ENCODE measurements at places on chromosomes 6 and 20.

DNA sequence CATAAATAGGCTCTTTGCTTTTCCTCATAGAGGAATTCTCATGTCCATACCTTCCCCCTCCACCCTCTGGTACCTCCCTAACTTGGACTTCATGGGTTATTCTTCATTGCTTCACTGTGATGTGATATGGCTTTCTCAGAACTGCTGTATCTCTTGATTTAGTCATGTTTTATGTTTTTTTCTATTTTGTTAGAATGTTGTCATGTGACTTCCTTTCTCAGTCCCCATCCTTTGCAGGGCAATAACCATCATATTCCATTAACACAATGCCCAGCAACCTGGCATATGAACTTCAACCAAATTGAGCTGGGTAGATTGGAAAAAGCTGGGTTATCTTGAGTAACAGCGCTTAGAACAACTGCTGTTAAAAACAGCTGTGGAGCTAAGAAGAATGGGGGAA is 190.9 kb upstream of the PRSS16 start:
- DNase-seq = no peak

GRCh38 chr6:166078294-166078693 is 89.4 kb downstream of the TBXT start:
- no peak for DNase-seq

DNA sequence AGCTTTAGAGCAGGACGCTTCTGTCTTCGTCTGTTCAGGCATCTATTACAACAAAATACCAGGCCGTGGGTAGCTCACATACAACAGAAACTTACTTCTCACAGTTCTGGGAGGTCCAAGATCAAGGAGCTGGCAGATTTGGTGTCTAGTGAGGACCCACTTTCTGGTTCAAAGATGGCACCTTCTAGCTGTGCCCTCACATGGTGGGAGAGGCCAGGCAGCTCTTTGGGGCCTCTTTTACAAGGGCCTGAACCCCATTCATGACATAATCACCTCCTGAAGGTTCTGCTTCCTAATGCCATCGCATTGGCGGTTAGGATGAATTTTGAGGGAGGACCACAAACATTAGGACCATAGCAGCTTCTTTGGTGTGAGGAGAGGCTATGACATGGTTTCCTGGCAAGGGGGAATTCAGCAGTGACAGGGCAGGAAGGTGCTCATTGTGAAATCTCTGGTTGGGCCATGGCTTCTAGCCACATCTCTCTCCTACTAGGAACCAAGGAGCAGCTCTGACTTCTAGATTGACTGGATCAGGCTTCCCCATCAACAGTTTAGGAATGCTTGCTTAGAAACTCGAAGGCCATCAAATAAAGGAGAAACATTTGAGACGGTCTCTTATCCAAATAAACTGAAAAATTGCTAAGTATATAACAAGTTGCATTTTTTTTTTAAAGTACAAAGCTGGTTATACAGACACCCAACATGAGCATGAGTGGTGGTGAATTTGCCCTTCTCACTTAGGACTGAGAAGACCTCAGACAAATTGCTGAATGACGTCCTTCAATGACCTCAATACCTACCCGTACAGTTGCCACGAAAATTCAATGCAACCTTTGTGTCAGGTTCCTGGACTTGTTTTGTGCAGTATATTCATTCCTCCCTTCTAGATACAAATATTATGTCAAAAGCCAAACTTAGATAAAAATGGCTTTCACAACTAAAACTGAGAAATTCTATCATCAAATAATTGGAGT is 140.7 kb downstream of the ZDHHC14 start:
- DNase-seq = no peak

- DNase-seq = no peak
Measured at GRCh38 chr6:100344761-100345160, 120.0 kb downstream of the SIM1 start.

- DNase-seq = no peak
Measured at GRCh38 chr6:81636930-81637568, 115.4 kb downstream of the TENT5A start.

DNA sequence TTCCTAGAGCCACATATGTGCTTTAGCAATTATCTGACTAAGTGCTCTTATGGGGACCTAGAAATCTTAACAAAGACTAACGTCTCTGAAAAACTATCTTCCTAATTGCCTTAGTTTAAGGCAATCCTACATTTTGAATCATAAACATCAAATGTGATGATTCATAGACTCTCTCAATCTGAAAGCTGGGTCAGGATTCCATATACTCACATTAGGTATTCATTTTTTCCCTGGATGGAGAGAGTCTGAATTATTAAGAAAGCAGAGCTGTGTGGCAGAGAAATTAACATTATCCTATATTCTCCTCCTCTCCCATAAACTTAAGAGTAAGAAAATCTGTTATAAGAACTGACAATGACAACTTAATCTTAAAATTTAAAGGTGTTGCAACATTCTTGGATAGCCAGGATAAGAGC is 1.6 kb upstream of the PRL start:
- no peak for DNase-seq

DNA sequence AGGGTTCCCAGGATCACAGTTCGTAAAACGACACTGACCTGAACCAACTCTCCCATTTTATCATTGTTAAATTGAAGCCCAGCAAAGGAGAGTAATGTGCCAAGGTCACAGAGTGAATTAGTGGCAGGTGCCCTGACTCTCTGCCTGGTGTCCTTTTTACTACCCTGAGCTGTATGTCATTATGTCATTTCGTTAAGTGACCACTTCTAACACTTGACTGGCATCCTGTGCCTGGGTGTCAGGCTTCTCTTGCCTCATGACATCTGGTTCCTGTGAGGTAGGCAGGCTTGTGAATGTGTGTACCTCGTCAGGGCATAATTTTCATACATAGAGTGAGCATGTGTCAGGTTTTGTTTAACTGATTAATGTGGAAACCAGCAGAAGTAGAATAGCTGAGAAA is 48.6 kb downstream of the RALY start:
- DNase-seq = no peak

- no peak for DNase-seq
Measured at GRCh38 chr6:157542414-157543160, 161.6 kb downstream of the ZDHHC14 start.

DNA sequence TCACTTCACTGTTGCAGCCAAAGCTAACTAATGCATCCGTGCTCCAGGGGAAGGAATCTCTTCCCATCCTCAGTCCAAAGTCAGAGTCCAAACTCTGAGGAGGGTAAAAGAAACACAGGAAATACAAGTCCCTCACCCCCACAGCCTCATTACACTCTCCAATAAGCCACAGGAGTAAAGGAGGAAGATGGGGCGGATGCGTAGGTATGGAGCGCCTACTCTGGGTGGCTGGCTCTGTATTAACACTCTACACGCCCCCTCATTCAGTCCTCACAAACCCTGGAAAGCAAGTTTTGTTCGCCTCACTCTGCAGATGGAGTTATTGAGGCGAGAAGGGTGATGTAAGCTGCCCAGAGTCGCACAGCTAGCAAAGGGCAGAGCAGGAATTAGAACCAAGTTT is 242.9 kb downstream of the NRN1 start:
- no peak for DNase-seq

DNA sequence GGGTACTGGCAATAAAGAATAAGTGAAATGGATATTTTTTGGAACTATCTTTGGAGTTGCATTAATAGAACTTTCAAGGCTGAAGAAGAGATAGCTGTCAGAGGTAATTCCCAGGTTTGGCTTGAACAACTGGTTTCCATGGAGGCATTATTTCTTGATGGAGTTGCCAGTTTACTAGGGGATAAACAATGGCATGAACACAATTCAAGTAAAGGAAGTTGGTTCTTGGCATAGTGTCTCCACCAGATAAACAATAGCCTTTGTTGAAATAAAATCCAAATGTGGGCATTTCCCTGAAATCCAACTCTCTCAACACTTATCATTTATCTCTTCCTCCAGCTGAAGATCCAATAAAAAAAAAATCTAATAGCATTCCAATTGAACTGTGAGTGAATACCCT is 454.9 kb downstream of the C6orf118 start:
- no peak for DNase-seq

DNA sequence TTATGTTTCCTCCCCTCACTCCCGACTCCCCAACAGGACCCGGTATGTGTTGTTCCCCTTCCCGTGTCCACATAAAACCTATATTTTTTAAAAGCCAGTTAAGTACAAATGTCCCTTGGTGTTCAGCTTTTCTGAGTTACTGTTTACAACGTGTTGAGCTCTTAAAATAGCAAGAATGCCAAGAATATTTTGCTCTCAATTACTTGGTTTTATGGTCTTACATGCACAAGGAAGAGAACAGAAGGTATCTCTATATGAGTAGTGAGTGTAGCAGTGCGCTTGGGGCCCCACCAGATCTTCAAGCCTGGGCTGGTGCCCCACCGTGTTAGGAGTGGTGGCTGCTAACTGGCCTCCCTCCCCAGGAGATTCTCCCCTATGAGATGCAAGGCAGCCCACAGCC is 75.3 kb downstream of the RIN2 start:
- no peak for DNase-seq

DNA sequence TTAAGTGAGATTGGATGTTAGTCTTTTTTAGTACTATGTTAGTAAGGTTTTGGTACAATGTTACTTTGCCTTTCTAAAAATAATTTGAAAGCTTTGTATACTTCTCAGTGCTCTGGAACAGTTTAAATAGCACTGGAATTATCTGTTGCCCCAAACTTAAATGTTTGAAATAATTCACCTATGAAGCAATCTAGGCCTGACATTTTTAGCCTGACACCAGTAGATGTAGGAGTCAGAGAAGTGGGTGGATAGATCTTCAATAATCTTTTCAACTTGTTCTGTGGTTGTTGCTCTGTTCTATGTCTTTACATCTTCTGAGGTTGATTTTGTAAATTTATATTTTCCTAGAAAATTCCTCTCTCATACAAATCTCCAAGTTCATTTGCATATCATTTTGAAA is 103.1 kb upstream of the ADGRF1 start:
- no peak for DNase-seq

- no peak for DNase-seq
Measured at GRCh38 chr6:21935561-21936028, 342.0 kb downstream of the SOX4 start.

GRCh38 chr6:32113386-32114352 is 4.5 kb upstream of the TNXB start:
- DNase-seq = no peak

GRCh38 chr6:83709748-83710050 is 798 bp upstream of the SNAP91 start:
- DNase-seq = no peak

- DNase-seq = no peak
Measured at GRCh38 chr6:136967876-136968752, 46.0 kb downstream of the SLC35D3 start.

GRCh38 chr6:112189494-112189893 is 64.9 kb downstream of the LAMA4 start:
- DNase-seq = no peak

DNA sequence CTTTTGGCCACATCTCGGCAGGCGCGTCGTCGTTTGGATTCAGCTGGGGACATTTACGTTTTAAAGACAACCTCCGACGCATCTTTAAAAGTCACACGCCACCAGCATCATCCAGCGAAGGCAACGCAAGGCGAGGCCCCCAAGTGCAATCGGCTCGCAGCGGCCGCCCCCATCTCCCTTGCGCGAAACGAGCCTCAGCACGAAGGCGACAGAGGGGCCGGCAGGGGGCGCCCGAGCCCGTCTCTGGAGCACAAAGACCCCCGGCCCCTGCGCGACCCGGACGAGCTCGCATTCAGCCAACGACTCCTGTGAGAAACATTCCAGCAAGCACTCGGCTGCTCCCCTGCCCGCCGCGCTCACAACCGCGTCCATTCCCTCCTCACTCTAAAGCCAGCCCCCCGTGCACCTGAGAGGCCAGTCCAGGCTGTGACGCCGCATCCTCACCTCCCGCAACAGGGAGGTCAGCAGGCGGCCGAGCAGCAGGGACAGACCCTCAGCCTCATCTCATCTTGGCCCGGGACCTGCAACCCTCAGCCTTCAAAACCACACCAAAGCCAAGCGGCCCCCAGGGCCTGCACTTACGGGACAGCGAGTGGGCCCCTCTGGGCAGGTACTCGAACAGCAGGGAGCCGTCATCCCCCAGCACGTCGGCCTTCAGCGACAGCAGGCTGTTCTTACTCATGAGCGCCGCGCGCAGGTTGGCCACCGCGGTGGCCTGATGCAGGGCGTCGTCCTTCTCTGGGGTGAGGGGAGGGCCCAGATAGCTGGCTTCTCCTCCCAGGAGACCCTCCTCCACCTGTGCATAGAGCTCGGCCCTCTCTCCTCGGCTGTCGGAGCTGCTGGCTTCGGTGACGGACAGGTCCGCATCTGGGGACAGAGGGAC is 35.8 kb downstream of the SLC2A4RG start:
- no peak for DNase-seq

DNA sequence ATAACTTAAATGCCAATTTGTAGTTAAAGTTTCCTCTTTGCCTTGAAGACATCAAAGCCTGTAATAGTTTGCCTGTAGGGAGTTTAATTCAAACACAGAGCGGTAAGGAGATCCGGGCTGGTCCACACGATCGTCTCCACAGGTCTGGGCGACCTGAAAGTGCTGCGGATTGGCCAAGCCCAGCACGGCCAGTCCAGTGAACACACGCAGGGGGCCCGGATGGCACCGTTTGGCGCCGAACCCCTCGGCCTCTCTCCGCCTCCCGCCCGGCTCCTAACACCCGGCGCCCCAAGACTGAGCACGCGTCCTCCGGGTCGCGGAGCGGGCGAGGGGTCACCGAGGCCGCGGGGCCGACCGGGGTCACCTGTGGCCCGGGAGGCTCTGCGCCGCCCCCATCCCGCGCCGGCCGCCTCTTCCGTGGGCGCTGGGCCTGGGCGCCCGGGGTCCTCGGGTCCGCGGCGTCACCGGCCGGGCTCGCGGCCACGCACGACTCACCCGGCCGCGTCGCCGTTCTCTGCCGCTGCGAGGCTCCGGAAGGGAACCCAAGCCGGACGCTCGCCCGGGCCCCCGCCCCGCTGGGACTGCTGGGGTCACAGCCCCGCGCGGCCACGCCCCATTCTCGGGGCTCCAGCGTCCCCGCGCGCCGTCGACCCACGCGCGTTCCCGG is 481 bp downstream of the SERPINB6 start:
- DNase-seq = peak; percentile 12

DNA sequence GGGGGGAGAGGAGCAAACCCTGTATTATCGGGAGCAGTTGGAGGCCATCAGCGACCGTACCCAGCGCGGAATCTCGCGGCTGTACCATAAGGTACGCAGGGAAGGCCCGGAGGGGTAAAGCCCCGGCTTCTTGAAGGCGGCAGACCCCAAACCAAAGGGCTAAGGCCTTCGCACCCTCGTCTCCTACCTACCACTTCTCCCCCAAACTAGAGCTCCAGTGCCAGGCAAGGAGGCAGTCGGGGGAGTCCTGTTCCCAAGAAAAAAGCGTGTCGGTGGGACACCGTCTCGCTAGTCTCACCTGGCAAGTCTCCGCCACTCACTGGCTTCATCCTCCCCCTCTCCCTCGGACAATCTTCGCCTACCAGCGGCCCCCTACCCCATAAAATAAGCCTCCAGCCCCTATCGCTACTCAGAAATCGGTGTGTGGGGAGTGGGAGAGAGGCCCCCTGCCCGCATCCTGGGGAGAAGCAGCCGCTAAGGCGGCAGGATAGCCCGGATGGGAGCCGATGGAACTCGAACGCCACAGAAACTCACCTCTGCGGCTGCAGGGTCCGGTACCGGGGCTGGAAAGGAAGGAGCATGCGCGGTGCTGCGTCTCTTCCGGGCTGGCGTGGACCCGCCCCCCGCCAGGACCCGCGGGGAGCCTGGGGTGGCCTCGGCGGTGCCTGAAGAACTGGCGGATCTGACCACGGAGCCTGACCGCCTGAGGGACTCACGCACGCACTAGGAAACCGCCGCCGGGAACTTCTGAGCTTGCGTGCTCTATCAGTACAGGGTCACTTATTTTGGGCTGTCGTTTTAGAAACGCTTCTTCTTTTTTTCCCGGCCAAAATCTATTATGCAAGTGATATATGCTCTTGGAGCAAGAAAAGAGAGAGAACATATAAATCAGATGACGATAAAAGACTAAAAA is at the start of gene RPS10:
Gene RPS10 (minus strand): TSS at position 572 of the 913 bp plus-strand sequence. CDS start 848 bp downstream, outside the sequence.
- DNase-seq = peak; percentile 81

All from activated naive CD4-positive, alpha-beta T cell (primary cell).